ENCODE measurements at places on chromosomes 11 and 22. TPM values are rescaled to one million over a fixed set of nuclear protein-coding genes. Genes with fewer than 3 reads are reported as not detected.

GRCh38 chr22:43133401-43133800 is 9.8 kb downstream of the MCAT start:
- no peak for DNase-seq

DNA sequence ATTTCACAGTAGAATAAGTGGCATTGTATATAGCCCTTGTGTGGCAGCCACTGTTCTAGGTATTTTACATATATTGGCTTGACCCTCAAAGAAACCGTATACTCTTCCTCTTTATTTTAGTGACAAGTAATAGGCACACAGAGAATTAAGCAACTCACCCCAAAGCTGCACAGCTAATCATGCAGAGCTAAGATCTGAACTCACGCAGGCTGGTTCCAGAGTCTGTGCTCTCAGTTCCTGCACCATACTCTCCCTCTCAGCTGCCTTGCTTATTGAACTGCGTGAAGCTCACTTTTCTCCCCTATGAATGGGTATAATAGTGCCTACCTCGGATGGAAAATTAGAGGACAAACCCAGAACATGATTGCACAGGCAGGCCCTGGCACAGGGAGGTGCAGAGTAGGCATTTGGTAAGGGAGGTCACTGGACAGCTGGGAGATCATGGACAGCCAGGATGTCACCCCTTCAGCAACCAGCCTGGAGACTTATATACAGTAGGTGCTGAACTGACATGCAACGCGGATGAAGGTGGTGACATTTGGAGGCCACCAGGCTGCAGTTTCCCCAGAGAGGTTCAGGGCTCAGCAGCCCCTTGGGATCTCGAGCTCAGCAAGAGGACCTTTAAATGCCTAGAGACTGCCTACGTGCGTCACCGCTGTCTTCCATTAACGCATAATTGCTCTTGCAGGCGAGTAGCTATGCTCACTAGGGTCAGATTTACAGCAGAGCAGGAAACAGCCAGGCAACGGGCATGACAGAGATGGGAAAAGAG is 78.4 kb upstream of the TP53I11 start:
- DNase-seq: no peak

DNA sequence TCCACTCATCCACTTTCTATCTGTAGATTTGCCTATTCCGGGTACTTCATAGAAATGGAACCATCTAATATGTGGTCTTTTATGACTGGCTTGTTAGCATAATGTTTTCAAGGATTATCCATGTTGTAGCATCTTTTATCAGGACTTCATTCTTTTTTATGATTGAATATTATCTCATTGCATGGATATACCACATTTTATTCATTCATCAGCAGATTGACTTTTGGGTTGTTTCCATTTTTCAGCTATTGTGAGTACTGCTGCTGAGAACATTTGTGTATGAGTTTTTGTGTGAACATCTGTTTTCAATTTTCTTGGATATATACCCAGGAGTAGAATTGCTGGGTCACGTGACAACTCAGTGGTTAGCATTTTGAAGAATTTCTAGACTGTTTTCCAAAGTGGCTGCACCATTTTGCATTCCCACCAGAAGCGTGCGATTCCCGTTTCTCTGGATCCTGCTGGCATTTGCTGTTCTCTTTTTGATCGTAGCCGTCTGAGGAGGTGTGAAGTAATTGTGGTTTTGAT is 8.9 kb downstream of the DERL3 start:
- DNase-seq: peak; percentile 73

DNA sequence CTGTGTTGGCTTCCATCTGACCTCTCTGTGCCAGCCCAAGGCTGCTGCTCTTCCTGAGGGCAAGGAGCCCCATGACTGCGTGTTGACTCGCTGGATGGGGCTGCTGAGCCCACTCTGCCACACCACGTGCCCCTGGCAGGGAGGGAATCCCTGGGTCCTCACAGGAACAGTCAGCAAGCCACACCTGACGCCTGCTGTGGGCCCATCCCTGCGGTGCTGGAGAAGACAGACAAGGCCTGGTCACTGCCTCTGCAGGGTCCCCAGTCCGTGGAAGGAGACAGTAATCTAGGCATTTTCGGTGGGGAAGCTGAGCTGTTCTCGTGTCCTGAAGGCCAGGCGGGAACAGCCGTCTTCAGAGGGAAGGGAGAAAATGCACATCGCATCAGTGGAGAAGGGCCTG is 10.6 kb upstream of the PPP6R3 start:
- no peak for DNase-seq

DNA sequence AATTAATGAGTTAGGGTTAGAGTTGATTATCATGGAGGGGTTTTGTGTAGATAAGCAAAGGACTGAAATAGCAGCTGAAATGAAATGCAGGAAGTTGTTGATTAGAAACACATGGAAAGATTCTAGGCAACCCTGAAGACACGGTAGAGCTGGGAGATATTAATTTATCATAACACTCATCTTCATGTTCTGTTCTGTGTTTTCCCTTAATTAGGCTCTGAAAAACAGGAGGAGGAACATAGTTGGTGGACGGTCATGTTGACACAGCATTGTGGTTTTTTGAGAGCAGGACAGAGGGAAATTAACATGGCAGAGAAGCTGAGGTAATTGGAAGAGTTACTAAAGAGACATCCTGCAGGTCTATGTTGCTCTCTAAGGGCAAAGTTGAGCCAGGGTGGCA is 138.8 kb upstream of the UBASH3B start:
- no peak for DNase-seq

NEU3 gene
- polyA plus RNA-seq: 13.6 TPM

- no peak for DNase-seq
Measured at GRCh38 chr11:66230978-66231377, 37.5 kb upstream of the RAB1B start.

PITPNB gene
- polyA plus RNA-seq: not detected

DNA sequence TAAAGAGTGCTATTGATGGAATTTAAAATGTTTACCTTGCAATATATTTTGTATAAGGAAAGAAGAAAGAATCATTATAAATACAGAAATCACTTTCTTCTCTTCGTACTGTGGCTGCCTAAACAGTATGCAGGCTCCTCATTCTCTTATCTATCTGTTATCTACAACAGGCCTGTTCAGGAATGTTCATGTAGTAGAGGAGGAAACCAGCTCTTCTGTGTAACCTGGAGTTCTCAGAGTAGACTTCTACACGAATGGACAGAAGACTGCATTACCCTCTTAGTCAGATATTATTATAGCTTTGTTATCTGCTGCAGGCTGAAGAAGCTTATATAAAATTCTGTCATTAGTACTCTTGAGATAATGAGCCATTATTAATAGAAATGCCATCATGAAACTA is 1225.9 kb upstream of the CNTN5 start:
- no peak for DNase-seq

GRCh38 chr11:86115542-86116385 is 46.9 kb upstream of the PICALM start:
- DNase-seq: no peak

PHF21B gene
- polyA plus RNA-seq: 0.61 TPM

DNA sequence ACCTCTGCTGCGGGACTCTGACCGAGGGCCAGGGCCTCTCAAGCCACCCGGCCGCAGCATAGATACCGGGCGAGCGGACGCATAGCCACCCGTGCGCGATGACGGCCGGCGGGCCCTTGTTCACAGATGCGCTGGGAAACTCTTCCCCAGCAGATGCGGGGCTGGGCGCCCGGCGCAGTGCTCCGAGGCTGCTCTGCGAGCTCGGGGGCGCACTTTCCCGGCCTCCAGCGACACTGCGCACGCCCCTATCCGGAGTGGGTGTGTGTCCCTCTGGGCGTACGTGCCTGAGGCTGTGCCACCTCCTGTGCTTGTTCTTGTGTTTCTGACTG is 104.7 kb upstream of the E2F8 start:
- no peak for DNase-seq

DNA sequence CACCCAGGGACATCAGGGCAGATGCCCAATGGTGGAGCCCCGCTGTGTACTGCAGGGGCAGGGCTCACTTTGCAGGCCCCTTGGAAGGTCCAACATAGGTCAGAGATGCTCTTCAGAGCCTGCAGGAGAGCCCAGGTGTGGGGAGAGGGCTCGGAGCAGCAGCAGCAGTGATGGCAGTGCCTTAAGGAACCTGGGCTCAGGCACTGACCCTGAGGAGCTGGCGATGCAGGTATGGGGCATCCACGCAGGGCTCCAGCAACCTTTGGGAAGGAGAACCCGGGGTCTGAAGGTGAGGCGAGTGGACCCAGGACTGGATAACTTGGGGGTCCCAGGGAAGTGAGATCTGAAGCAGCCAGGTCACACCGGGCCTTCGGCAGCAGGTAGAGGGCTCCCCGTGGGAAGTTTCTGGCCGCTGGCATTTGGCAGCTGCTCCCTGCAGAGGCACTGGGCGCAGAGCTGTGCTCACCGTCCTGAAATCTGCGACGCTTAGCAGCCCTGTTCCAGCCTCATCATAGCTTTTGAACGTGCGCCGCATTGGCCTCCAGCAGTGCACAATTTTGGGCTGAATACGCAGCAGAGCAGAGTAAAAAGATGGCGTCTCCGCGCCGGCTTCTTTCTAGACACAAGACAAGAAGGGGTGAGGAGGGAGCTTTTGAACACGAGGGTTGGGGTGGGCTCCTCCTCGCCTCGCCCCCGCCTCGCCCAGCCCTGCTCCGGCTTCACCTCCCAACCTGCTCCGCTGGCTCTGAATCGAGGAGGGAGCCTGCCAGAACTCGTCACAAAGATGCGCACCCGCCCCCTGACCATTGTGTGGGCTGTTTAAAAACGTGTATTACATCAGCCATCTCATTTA is 118.8 kb downstream of the MPPED1 start:
- no peak for DNase-seq

- peak; percentile 90 for DNase-seq
Measured at GRCh38 chr11:9461063-9461759, 399 bp downstream of the ZNF143 start.

DNA sequence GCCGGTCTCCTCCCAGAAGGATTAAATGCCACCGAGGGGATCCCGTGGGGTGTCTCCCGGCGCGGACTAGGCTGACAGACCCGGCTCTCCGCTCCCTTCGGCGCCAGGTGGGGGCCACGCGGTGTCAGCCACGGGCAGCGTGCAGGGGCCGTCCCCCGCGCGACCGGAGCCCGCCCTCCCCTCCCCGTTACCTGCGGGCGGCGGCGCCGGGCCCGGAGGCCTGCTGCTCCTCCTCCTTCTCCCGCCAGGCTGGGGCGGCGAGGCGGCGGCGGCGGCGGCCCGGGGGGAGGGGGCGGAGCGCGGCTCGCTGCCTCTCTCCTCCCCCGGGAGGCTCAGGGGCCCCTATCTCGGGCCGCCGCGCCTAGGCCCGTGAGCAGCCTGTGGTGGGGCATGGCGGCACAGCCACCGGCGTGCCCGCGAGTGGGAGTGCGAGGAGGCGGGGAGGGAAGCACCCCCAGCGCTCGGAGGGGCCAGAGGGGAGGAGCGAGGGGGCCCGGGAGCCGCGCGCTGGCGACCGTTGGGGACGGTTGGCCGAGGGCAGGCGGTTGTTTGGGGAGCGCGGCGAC is 450 bp downstream of the ZBTB44 start:
- no peak for DNase-seq

IRAG1 gene
- 4.3 TPM for polyA plus RNA-seq
